Thyroid gland (tissue), 4 donors: ENCODE measurements at places on chromosomes 3 and 15. TPM values are rescaled to one million over a fixed set of nuclear protein-coding genes. Genes with fewer than 3 reads are reported as not detected.

DNA sequence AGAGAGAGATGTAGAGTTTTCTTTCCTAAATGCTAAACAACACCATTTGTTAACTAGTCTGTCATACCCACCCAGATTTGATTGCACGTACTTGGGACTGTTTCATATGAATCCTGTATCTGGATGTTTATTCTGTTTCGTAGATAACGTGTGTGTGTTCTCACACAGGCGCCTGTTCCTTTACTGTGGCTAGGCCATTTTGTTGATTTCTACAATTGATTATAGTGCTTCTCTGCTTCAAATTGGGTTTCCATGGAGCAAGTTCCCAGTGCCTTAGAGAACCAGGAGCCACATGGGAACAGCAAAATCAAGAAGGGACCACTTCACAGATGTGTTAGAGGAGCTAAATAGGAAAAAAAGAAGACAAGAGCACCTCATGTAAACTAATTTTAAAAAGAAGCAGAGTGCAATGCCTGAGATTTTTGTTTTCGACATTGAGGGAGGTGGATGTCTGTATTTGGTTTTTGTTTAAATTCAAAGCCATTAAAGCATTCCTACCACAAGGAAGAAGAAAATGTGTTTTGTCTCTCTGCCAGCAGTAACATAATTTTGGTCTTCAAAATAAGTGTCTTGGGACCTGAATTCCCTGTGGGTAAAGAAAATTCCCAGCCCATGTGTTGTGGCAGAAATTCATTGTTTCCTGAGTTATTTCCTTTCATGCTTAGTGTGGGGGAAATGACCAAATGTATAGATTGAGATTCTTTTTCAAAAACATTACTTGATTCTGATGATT lies 424.0 kb upstream of the C2CD4B start:
- no peak for DNase-seq

DNA sequence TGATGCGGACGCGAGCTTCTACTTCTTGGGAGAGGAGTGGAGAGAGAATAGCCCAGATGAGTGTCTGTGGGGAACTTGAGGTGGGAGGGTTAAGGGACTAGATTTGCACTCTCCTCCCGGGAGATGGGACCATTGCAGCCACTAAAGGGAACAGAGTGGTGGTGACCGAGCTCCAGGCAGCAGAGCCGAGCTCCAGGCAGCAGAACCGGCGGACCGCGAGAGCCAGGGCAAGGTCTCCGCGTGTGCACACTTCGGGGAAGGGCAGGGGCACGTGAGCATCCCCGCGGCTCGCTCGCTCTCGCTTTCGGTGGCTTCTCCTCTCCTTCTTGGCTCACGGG lies 1.1 kb downstream of the IGDCC3 start:
- no peak for DNase-seq

DNA sequence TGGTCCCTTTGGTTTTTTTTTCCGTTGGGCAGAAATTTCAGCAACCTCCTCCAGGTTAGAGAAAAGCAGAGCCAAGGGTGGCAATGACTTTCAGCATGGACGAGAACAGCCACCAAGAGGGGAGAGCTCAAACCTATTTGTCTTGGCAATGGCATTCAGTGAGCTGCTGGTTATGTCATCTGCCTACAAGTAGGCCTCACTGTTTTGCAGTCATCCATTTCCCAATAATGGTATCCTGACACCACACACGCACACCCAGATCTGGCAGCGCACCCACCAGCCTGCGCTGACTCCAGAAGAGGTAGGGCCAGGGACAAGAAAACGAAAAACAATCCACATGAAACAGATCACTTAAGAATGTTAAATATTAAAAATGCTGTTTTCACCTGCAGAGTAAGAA lies 92.3 kb downstream of the MAGI1 start:
- no peak for DNase-seq

GRCh38 chr3:154931484-154931883 lies 148.6 kb upstream of the MME start:
- no peak for DNase-seq

- DNase-seq = no peak
Observed at GRCh38 chr3:23202203-23202920, 765 bp upstream of the UBE2E2 start.

DNA sequence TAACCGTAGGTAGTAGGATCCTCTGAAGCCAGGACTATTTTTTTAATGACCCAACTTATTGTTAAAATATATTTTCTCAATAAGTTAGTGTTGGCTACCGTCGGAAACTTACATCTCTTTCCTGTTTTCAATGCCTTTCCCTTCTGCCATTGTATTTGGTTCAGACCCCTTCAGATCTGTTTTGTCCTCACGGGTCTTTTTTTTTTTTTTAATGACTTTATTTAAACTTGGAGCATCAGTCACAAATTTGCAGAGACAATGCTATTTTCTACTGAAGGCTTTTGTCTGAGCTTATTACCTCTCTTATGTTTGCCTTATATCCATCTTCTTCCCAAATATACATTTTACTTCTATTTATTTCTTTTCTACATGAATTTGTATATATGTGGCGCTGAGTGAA lies 47.6 kb downstream of the PDE8A start:
- no peak for DNase-seq

DNA sequence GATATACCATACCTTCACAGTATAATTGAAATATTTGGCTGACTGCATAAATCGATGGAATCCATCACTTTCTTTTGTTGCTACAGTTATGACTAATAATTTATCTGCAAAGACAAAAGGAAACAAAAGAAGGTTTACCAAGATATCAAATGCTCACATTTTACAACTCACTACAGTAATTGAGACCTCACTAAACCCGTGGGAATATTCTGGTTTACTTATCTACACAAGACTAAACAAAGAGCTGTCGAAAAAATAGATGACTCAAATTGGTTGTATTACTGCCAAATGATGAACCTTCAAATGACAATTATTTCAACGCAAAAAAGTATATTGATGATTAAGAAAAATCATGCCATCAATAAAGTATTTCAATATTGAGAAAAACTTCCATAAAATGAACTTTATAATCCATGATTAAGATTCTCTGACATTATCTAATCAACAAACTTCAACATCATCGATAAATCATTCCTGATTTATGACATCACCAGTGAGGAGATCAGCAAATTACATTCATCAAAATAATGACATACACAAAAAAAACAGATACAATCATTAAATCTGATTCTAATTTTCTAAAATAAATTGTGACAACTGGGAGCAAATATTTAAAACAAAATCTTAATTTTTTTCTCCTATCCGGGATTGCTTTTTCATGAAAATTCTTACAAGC lies 36.7 kb downstream of the PLOD2 start:
- no peak for DNase-seq

PIF1 gene
- 0.54 TPM for total RNA-seq

RARB gene
- 21.7 TPM for total RNA-seq

- DNase-seq = no peak
Observed at GRCh38 chr3:12316729-12317351, 28.0 kb downstream of the PPARG start.

DNA sequence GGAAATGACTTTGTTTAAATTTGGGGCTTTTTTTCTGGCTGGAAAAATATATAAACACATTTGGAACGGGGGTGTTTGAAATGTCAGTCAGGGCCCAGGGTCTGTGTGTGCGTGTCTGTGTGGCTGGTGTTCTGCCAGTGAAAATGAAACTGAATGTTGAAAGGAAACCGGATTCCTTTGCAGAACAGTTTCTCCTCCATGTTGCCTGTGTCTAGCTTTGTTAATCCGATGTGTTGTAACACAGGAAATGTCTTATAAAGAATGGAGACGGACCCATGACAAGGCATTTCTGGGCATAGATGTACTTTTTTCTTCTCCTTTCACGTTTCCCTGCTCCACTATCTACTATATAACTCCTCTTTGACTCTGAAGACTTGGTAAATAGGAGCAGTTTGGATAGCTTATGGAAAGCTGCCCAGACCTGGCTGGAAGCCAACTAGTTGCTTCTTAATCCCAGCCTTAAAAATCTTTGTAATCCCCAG lies 2.8 kb downstream of the SQOR start:
- DNase-seq = peak; percentile 64

GRCh38 chr15:95680728-95681127 lies 649.8 kb upstream of the NR2F2 start:
- DNase-seq = no peak

ZPLD1 gene
- not detected for total RNA-seq

DNA sequence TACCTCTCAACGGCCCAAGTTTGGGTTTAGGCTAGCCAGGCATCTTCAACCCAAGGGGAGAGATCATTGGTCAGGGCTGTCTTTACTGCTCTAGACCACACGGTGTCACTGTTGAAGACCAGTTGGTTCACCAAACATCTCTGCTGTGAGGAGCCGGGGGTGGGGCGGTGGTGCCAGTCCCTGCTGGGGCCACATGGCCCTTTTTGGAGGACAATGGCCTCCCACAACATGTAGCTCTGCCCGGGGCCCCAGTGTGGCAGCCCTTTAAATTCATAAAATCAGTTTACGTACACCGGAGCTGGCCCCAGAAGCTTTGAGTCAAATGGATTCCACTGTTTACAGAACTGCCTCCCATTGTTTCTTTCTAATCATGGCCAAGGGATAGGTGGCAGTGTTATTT lies 19.1 kb upstream of the TM4SF18 start:
- DNase-seq = peak; percentile 65
